ENCODE measurements at places on chromosomes 1 and 21.

- no peak for DNase-seq
Measured at GRCh38 chr1:46098027-46098712, 34.3 kb downstream of the PIK3R3 start.

- DNase-seq = no peak
Measured at GRCh38 chr1:179230721-179231120, 1.2 kb upstream of the ABL2 start.

DNA sequence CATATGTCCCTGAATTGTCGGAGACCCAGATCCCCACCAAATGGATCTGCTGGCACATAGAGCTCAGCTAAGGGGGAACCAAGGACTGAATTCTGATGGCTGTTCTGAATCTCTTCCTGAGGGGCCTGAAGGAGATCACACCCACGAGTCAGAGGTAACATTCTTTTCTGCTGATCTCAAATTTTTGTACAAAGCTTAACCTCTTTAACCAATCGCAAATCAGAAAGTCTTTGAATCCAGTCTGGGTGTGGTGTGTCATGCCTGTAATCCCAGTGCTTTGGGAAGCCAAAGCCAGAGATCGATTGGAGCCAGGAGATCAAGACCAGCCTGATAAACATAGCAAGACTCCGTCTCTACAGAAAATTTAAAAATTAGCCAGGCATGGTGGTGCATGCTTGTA, 62.8 kb upstream of the PRRC2C start:
- no peak for DNase-seq

- DNase-seq = no peak
Measured at GRCh38 chr1:22122273-22123070, 20.4 kb downstream of the WNT4 start.

- no peak for DNase-seq
Measured at GRCh38 chr1:40350391-40350790, 23.1 kb upstream of the SMAP2 start.

GRCh38 chr21:33897739-33898138, 17.9 kb downstream of the ATP5PO start:
- DNase-seq = no peak

DNA sequence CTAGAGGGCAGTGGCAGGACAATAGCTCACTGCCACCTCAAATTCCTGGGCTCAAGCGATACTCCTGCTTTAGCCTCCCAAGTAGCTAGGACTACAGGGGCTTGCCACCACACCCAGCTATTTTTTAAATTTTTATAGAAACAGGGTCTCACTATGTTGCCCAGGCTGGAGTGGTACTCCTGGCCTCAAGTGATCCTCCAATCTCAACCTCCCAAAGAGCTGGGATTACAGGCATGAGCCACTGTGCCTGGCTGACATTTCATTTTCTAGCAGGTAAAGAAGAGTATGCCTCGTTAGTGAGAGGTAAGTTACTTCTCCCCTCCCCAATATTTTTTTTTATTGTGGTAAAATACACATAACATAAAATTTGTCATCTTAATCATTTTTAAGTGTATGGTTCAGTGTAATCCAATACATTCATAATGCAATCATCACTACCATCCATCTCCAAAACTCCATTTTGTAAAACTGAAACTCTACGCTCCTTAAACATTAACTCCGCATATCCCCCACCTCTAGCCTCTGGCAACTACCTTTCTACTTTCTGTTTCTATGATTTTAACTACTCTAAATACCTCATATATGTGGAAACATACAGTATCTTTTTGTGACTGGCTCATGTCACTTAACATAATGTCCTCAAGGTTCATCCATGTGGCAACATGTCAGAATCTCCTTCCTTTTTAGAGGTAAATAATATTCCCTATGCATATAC, 22.4 kb downstream of the ZZZ3 start:
- DNase-seq = no peak

GRCh38 chr1:3611170-3612019, at the start of gene MEGF6:
Gene MEGF6, minus strand, starts transcription at chr1:3611508. Its CDS starts 240 bp downstream, at chr1:3611268.
- no peak for DNase-seq

DNA sequence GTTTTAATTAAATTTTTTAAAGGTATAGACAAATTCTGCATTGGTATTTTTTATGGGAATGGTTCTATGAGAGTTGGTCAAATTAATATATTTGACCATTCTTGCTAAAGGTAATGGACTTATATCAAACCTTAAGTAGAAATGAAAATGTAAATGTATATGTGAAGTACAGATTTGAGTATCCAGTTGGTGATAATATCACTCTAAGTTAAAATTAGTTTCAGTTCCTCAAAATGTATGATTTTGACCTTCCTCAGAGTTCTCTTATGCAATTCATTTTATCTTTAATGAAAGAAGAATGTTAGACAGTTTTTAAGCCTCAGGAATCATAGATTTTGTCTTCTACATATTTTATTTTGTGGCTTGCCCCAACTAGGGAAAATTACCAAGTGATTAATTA, 1291.5 kb upstream of the B3GALT2 start:
- no peak for DNase-seq

- no peak for DNase-seq
Measured at GRCh38 chr1:234093741-234094140, 189.3 kb downstream of the SLC35F3 start.

- no peak for DNase-seq
Measured at GRCh38 chr1:34162852-34163766, 1.9 kb downstream of the CSMD2 start.

DNA sequence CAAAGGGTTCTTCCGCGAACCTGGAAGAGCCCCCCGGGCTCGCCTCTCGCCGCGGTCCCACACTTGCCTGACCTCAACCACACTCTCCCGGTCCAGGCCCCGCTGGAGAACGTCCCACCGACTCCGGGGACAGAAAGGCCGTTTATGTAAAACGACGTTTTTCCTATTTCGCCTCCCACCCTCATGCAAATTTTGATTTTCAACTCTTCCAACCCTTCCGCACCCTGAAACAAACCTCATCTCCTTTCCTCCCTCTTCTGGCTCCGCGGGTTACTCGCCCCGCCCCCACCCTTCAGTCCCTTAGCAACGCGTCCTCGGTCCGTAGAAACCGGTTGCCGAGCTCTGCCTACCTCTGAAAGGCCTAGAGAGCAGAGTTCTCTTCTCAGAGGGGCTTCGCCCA, at the start of gene C1orf141:
Gene C1orf141 (minus strand): TSS at position 276 of the 400 bp plus-strand sequence. CDS start 7,730 bp downstream, outside the sequence.
- no peak for DNase-seq

GRCh38 chr1:38508232-38508631, 351.3 kb downstream of the RRAGC start:
- DNase-seq = no peak

Data from cerebellar nuclear complex (tissue), 1 donor.